ENCODE measurements at places on chromosomes 1 and 21.

DNA sequence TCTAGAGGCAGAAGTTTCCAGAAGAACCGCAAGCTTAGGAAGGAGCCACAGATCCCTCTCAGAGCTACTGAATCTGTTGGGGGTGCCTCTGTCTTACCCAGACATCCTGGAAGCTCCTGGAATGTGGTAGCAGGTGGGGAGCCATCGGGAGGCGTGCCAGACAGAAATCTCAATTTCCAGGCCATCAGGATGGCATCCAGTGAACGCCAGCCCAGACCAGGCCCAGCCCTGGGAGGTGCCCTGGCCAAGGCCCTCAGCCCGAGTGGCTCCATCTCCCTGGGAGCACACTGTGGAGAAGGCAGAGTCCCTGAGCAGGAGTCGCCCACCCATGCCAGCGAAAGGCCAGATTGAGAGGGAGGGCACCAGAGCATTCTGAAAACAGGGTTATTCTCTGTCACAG, 2.5 kb downstream of the ABCA4 start:
- ATAC-seq: no peak

DNA sequence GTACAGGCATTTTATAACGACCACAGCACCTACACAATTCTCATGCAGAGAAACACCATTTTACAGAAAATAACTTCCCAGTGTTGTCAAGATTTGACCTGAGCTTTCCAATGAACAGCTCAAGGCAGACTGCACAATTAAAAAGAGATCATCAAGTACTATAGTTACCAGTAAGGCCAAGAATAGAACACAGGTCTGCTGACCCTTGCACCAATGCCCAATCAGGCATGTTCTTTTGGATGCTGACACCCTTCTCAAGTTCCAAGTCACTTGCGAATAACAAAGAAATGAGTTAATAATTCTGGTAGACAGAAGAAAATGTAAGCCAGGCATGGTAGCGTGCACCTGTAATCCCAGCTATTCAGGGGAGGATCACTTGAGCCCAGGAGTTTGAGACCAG, 101.9 kb downstream of the SLC45A1 start:
- ATAC-seq: no peak

GRCh38 chr1:2530513-2531361, 674 bp upstream of the HES5 start:
- no peak for ATAC-seq

DNA sequence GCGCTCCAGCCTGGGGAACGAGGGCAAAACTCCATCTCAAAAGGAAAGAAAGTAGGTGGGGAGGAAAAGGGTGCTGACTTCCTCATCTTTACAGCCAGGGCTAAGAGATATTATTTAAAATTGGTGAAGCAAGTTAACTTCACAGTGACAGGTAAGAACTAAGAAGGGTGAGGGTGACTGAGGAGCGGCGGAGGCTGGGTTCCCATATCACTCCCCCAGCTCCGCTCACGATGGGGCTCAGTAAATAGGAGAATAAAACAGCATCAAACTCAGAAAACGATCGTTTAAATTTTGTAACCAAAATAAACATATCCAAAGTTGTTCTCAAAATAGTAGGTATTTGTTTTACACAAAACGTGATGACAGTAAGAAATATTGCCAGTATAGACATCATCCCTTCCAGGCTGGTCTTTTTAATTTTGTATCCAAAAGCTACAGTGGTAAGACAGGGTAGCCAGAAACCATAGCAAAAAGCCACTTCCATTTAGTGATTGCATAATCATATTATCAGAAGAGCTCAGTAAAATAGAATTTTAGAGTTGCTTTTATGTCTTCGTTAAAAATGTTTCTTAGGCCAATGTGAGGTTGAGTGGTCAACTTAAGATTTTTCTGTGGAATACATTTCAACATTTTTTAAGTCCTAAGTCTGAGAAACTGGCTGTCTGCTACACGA, 26.2 kb upstream of the ADARB1 start:
- ATAC-seq: no peak

- ATAC-seq: no peak
Measured at GRCh38 chr1:23263380-23263887, 46.1 kb upstream of the HTR1D start.

- no peak for ATAC-seq
Measured at GRCh38 chr1:4048076-4048475, 148.0 kb upstream of the C1orf174 start.

Data from stimulated activated memory B cell treated with anti-CD40 and anti-IgM and Interleukin-4, amounts not matched to agents 10 μg/mL and 1 μg/mL and 100 μg/mL, for 72 hours (primary cell).